DMS153 (cell line): ENCODE measurements at places on chromosomes 6 and 20.
A peak's percentile ranks its signal among the peaks of the same experiment; 100 is the strongest.

- DNase-seq, result no peak
Observed at GRCh38 chr6:56902641-56903464, 52.1 kb upstream of the BEND6 start.

DNA sequence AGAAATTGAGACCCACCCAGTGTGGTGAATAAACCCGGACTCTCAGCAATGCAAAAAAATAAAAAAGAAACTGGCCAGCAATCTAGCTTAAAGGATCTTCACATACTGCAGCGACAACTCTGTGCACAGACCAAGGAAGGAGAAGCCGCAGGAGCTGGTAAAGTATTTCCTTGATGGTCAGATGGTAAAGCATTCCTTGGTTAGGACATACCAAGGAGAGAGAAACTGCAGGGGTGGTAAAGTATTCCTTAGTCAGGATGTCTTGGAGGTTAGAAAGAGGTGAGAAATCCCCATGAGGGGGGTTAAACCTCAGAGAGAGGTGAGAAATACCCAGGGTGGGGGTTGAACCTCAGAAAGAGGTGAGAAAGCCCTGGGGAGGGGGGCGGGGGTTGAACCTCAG, 86.8 kb downstream of the PLG start:
- DNase-seq, result no peak

DNA sequence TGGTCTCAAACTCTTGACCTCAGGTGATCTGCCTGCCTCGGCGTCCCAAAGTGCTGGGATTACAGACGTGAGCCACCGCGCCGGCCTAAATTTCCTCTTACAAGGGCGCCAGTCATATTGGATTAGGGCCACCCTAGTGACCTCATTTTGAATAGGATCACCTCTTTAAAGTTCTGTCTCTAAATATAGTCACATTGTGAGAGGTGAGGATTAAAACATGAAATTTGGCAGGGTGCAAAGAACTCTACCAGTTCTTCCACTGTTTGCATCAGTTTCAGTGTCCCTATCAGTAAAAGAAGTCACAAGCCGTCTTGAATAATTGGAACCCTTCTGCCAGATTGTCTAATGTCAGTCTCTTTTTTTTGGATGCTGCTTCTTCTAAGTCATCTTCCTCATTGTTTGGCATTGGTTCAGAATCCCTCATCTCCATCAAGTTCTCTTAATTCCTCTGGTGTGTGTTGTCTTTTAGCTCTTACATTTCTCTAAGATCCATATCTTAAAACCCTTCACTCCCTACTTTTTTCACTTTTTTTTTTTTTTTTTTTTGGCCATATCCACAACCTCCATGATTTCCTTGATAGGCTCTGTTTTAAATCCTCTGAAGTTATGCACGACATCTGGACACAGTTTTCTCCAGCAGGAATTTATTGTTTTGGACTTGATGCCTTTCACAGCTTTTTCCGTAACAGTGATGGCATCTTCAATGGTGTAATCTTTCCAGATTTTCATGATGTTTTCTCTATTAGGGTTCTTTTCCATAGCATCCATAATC, 56.8 kb downstream of the NCOA3 start:
- no peak for DNase-seq

GRCh38 chr6:106685833-106686232, 56.5 kb downstream of the QRSL1 start:
- no peak for DNase-seq

DNA sequence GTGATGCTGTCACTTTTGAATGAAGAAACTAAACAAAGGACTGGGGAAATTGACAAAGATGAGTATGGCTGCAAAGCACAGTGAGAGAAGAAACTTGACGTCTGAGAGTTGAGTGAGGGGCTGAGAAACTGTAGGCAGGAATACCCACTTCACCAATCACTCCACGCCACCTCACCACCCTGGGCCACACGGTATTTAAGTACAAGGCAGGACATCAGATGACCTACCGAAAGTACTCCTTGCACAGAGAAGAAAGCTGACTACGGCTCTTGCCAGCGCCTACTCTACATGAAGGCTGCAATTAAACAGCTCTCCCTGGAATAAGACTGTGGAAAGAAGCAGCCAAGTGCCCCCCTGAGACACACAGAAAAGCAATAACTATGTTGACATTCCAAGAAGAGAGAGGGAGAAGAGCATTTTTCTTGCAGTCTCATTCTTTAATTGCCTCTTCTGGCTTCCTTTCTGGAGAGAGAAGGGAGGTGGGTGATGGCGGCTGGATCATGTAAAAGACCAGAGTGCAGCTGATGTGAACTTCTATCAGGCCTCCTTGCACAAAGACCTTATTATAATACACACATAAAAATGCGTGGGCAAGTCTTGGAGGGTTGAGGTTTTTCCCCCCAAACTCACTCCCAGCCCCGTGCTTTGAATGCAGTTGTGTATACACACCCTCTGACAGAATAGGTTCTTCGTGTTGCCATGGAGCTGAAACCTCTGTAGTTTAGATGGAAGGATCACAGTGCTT, 44.6 kb downstream of the HIVEP2 start:
- DNase-seq, result no peak

- DNase-seq, result no peak
Observed at GRCh38 chr20:36364506-36364905, 58.4 kb downstream of the DLGAP4 start.

DNA sequence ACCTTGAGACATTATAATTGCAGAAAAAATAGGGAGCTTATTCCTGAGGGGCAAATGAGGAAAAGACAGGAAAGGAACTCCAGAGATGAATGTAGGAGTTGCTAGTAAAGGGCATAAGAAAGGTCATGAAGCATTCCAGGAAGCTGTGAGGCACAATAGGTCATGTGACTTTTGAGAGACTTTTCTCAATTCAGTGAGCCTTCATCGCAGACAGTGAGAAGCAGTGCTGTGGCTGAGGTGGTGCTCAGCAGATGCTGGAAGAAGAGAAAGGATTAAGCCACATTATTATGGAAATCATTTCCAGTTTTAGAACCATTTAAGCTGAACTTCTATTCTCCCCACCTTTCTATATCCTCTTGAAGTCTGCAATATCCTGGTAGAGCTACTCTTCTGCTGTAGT, 4.1 kb downstream of the SPTLC3 start:
- no peak for DNase-seq

DNA sequence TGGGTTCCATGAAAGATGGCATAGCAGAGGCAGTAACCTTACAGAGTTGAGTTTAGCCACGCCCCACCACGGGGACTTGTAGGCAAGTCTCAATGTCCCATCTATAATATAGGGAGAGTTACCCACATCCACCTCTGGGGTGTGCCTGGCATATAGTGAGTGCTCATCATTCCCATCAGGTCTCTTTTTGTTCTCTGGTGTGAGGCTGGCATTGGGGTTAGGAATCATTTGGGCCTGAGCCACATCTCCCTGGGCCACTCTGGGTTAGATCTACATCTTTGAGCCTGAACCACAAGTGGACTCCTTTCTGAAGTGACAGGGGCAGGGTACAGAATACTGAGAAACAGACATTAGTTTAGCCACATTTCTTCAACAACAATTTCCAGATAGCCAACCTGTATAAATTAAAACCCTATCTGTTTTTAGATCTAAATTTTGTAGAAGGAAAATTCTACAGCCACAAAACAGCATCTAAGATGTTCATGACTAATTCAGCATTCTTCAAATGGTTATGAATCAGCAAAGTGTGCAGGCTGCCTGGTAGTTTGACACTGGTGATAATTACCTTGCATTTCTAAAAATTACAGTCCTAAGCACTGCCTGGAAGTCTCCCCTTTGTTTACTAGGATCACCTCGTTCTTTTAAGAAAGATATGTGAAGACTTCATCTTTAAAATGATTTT, 20.1 kb downstream of the RNF24 start:
- DNase-seq, result no peak

- no peak for DNase-seq
Observed at GRCh38 chr20:34629342-34629741, 47.5 kb downstream of the PIGU start.

DNA sequence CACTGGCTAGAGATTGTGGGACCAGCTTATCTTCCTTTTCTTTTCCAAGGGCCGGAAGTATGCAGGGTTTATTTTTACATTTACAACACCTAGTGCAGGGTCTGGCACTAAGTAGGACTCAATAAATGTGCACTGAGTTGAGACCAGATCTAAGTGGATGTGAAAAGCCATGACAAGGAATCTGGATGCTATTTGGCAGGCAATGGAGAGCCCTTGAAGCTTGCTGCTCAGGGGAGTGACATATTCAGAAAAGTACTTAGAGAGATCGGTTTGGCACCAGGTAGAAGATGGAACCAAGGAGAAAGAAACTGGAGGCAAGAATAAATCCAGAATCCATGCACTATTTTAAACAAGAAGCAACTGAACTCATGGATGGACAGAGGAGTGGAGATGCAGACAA, 815.8 kb downstream of the MAFB start:
- no peak for DNase-seq

GRCh38 chr6:130797061-130797460, 30.1 kb upstream of the SMLR1 start:
- no peak for DNase-seq

DNA sequence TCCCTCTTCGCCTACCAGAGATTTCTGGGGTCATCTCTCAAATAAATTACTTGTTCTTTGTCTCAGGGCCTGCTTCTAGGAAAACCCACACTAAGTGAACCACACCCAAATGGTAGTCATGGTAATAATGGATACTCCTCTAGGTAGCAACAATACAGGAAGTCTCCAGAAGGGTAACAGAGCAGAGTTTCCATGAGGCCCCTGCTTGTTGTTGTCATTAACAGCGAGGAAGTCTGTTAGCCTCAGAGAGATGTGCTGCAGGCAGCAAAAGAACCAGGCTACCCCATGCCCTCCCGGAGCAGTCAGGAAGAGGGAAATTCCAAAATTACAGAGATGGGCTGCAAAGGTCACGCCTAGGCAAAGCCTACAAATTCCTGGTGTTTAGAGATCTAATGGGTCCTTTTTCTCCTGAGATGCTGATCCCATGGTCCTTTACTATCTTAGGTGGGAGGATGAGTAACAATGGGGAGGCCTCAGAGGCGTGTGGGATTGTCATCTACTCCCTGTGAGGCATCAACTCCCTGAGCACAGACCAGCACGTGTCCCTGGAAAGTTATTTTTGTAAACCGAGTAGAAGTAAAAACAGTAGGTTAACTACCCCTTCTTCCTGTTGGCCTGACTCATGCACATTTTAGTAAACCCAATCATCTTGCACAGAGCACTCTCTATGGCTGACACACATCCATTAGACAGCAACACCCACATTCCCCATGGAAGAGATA, 10.1 kb downstream of the ISM1 start:
- DNase-seq, result peak; percentile 60

DNA sequence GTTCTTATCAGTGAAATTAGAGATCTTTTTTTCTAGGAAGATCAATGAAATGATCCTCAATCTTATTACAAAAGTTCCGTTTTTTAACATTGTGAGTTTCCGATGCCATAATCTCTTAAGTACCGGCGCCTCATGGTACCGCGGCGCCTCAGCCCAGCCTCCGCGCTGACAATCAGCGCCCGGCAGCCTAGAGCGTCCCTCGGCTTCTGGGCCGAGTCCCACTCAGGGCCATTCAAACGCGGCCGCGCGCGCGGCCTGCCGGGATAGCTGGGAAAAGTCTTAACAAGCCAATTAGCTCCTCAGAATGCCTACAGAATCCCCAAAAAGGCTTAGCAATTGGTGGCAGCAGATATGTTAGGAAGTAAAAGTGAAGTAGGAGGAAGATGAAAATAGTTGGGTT, 204.8 kb downstream of the ADGB start:
- DNase-seq, result no peak

DNA sequence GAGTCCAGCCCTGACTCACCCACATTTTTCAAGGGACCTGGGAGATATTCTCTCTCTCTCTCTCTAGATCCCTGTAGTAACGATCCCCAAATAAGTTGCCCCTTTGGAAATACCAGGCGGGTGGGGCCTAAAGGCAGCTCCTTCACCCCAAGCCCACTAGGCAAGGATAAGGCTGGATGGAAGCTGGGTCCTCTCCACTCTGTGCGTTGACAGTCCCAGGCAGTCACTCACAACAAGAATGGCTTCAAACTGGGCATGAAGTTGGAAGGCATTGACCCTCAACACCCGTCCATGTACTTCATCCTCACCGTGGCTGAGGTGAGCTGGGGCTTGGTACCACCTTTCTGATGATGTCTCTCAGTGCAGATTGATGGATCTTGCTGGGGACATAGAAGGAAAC, 21.6 kb downstream of the L3MBTL1 start:
- no peak for DNase-seq

GRCh38 chr6:12331474-12331873, 41.3 kb downstream of the EDN1 start:
- no peak for DNase-seq

GRCh38 chr20:4324611-4325243, 309.4 kb upstream of the RNF24 start:
- DNase-seq, result no peak

GRCh38 chr6:107803957-107804356, 20.2 kb downstream of the SCML4 start:
- no peak for DNase-seq

- DNase-seq, result no peak
Observed at GRCh38 chr6:162829013-162829742, 101.4 kb downstream of the PACRG start.

- no peak for DNase-seq
Observed at GRCh38 chr20:21027569-21027968, 78.6 kb downstream of the LINC00237 start.

DNA sequence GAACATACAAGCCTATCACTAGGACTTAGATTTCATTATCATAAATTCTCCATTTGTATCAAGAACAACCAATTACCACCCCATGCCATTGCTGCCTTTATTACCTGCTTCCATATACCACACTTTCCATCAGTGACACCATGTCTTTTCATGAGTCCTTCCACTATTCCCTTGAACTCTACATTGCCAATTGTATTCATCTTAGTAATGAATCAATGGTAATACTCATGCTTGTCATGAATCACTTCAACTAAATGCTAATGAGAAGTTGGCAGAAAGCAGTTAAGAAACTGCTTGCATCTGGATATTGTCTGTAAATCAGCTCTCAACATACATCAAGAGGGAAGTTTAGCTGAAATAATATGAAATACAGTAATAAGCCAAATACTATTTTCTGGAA, 61.2 kb upstream of the RNF217 start:
- DNase-seq, result no peak

- no peak for DNase-seq
Observed at GRCh38 chr6:90369024-90369519, 72.4 kb upstream of the BACH2 start.

GRCh38 chr6:132592855-132593254, 3.3 kb upstream of the TAAR5 start:
- no peak for DNase-seq

- no peak for DNase-seq
Observed at GRCh38 chr6:119145111-119145510, 66.6 kb upstream of the FAM184A start.

DNA sequence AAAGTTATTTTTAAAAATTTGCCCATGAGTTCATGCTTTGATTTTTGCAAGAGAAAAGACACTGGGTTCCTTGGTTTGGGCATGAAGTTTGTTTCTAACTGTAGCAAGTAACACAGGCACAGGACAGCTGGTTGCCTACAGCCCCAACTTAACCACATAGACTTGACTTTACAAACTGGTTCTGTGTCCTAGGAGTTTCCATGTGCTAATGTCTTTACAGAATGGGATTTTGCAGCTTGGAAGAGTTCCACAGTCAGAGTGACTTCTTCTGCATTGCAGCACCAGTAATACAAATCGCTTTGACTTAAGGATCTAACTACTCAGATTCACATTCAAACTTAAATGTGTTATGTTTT, 44.3 kb downstream of the OR2B2 start:
- DNase-seq, result no peak
